Tibial nerve (tissue), 4 donors: ENCODE measurements at places on chromosomes 4 and X. TPM values are rescaled to one million over a fixed set of nuclear protein-coding genes. Genes with fewer than 3 reads are reported as not detected.

- H3K36me3 ChIP-seq: no peaks in the 10 kb centered on the region
- H3K27ac ChIP-seq: no peak overlapping the region
- H3K4me1 ChIP-seq: no peaks in the 10 kb centered on the region
- no peak overlapping the region for H3K4me3 ChIP-seq
Measured at GRCh38 chr4:45620808-45621207, 503.0 kb downstream of the GABRG1 start.

GRCh38 chrX:111131572-111131971, 35.6 kb downstream of the PAK3 start:
- no peaks in the 10 kb centered on the region for H3K36me3 ChIP-seq
- no peak for DNase-seq
- no peaks in the 10 kb centered on the region for H3K4me1 ChIP-seq
- H3K27me3 ChIP-seq: peaks cover 67% of the 10 kb centered on the region
- H3K27ac ChIP-seq: no peak overlapping the region

DNA sequence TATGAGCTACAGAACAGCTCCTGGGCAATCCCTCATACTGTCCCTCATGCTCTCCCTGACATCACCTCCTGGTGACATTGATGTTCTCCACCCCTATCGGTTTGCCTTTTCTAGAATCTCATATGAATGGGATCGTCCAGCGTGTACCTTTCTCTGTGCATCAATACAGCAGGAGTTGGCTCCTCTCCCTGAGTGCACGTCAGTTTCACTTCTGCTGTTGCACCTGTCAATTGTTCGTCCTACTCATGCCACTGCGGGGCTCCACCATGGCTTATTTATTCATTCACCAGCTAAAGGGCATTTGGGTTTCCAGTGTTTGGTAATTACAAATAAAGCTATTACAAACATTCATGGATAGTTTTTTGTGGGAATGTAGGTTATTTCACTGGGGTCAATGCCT, 269.1 kb upstream of the ZFP42 start:
- no peaks in the 10 kb centered on the region for H3K27me3 ChIP-seq
- no peak for DNase-seq
- H3K4me1 ChIP-seq: no peaks in the 10 kb centered on the region
- no peak overlapping the region for H3K4me3 ChIP-seq
- no peak overlapping the region for H3K27ac ChIP-seq

- DNase-seq: no peak
- H3K27me3 ChIP-seq: no peaks in the 10 kb centered on the region
- no peak overlapping the region for H3K4me3 ChIP-seq
- H3K4me1 ChIP-seq: no peaks in the 10 kb centered on the region
Measured at GRCh38 chr4:115090483-115091075, 22.8 kb downstream of the NDST4 start.

DNA sequence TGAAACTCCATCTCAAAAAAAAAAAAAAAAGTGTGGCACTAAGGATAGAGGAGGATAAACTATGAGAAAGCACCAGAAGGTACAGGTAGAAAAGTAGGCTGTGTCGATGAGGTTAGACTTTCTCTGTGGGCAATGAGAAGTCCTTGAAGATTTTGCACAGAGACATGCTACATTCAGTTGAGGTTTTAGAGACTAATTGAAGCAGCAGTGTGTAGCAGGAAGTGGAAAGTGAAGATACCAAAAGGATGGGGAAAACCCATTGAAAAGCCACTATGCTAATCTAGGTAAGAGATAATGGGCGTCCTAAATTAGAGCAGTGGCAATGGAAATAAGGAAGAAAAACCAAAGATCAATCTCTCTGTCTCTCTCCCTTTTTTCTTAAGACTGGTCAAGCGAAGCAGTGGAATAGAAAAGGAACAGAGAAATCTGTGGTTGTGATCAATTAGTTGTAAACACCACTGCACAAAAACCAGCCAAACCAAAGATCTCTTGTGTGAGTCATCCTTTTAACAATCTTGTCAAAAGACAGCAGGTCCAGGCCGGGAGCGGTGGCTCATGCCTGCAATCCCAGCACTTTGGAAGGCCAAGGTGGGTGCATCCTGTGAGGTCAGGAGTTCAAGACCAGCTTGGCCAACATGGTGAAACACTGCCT, 3.5 kb downstream of the SPINK2 start:
- no peak overlapping the region for H3K4me3 ChIP-seq
- no peak overlapping the region for H3K27ac ChIP-seq
- peaks cover 6% of the 10 kb centered on the region for H3K4me1 ChIP-seq
- H3K27me3 ChIP-seq: peaks cover 4% of the 10 kb centered on the region
- H3K36me3 ChIP-seq: no peaks in the 10 kb centered on the region

DNA sequence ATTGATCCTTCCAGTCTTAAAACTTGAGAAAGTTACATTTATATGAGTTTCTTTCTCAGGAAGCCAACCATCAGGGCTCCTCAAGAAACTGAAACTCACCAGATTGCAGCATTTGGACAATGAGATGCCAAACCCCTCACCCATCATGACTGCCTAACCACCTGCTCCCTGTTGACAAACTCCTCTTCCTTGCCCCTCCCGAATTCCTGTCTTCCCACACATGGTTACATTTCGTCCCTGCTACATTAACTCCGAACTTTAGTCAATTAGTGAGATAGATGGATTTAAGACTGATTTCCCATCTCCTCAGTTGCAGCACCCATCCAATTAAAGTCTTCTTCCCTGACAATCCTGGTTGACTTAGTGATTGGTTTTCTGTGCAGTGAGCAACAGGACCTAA, 118.7 kb downstream of the ZNF330 start:
- H3K27ac ChIP-seq: no peak overlapping the region
- no peak for DNase-seq
- no peaks in the 10 kb centered on the region for H3K27me3 ChIP-seq

DNA sequence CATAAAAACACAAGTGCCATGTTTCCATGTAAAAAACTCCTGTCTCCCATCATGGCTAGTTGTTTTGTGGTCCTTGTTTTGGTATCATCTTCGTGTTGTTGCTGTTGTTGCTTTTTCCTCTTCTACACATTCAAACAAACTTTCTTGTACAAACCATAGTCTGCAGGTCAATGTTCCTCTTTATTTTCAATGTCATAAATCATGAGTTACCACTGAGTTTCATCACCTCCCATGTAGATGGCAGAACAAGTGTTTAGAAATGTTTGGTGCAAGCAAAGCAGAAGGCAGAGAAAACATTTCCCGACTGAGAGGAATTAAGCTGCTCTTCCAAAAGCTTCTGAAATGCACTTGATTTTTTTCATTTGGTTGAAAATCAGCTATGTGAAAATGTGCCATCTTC, 166.0 kb downstream of the ANTXR2 start:
- H3K36me3 ChIP-seq: peaks cover 32% of the 10 kb centered on the region
- no peaks in the 10 kb centered on the region for H3K4me1 ChIP-seq
- H3K27me3 ChIP-seq: no peaks in the 10 kb centered on the region
- no peak overlapping the region for H3K27ac ChIP-seq
- H3K4me3 ChIP-seq: no peak overlapping the region

CSAG3 gene
- total RNA-seq: not detected

SERTM2 gene
- total RNA-seq: not detected
